SIG-M5 (cell line): ENCODE measurements at places on chromosomes 16 and 17.

DNA sequence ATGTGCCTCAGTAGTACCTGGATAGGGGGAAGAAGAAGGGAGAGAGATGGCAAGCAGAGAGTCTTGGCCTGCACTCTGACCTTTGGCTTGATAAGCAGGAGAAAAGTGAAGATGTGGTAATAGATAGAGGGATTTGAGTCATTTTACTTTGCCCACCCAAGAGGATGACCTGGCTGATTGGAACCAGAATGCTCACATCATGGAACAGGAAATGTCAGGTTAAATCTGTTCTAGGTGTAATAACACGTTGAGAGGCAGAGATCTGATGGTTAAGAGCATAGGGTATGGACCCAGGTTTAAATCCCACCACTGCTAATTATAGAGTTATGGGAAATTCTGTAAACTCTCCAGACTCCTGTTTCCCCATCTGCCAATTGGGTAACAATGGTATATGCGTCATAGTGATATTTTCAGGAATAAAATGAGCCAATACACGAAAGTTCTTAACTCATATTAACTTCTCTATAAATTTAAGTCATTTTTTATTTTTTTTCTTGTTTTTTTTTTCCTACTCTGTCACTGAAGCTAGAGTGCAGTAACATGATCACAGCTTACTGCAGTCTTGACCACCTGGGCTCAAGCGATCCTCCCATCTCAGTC, 8.1 kb upstream of the CCL18 start:
- DNase-seq = no peak

DNA sequence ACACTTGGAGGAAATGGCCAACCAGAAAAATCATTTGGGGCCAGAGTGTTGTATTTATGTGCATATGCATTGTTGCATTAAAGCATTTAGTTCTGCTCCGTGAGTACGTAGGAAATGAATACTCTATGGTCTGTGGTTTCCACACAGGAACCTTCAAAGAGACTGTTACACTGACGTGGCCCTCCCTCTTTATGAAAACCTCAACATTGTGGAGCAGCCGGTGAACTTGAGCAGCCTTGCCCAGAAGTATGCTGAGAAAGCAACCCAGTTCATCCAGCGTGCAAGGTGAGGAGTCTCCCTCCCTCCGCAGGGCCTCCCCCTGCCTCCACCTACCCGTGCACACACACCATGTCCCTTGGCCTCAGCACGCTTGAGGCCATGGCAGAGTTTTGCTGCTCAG, 65.2 kb downstream of the ARSG start:
- peak; percentile 43 for DNase-seq

GRCh38 chr17:4393806-4394205, 27.3 kb upstream of the UBE2G1 start:
- no peak for DNase-seq

- DNase-seq = no peak
Observed at GRCh38 chr17:21453144-21453898, 77.2 kb downstream of the KCNJ12 start.

DNA sequence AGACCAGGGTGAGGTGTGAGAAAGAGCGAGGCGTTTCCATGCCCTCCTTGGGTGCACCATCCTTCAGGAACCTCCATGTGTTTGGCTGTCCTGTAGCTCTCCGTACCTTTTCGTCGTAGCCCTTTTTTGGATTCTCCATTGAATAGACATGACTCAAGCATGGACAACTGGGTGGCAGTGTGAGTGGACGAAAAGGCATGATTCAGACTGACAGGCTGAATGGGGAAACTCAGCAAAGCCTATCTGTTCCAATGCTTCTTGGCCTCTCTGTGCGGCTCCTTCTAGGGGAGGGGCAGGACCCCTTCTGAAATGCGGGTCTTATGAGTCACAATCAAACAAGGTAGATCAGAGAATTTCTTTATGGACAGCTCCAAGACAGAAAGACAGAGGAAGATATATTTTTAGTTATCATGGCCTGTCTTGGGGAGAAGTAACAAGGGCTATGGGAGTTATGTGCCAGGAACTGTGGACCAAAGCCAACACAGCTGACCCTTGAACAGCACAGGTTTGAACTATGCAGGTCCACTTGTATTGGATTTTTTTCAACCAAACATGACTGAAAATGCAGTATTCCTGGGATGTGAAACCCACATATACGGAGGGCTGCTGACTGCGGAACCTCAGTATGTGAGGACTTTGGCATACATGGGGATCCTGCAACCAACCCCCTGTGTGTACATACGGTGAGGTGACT, 22.9 kb downstream of the ADORA2B start:
- no peak for DNase-seq

- DNase-seq = no peak
Observed at GRCh38 chr17:69884846-69885245, 190.2 kb upstream of the KCNJ16 start.

DNA sequence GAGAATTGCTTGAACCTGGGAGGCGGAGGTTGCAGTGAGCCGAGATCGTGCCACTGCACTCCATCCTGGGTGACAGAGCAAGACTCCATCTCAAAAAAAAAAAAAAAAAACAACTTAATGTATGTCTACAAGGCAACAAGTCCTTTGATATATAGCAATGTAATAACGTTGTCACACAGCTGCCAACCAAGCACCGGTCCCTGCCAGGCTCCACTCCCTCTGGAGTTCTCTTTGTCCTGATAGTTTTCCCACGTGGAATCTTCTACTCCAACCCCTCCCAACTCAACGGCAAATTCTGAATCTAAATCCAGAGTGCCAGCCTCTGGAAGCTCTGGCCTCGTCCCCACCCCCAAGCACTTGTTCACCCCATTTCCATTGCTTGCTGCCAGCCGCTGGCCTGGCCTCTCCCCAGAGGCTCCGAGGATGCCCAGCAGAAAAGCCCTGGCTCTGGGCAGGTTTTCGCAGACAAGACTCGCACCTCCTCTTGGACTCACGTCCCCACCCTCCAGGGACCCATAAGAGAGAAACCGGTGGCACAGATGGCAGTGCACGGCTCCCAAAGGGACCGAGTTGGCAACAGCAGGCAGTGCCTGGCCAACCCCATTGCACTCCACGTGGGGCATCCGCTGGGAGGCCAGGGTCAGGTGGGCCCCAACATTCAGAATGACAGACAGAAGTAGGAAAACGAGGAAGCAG, 15.9 kb upstream of the CBX2 start:
- no peak for DNase-seq

DNA sequence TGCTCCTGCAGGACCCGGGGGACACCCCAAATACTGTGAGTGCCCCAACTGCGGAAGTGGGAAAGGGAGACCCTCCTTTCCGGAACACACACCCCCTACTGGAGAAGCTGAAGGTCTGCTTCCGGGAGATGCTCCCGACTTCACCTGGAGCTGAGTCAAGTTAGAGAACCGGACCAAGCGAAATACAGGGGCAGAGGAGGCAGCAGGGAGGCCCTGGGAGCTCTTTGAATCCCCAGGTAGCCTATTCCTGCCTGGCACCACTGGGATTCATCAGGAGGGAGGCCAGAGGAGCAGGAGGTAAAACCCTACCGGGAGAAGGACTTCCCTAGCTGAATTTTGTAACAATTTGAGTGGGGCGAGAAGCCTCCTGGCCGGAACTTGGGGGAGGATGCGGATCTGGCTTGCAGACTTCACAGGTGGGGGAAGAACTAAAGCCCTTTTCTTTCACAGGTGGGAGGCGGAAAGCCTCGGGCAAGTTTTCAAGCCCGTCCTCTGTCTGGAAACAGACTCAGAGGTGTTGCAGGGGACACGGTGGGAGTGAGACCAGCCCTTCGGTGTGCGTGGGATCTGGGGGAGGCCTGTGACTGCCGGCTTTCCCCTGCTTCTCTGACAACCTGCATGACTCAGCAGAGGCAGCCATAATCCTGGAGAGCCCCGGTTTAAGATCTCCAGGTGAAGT, 22.4 kb upstream of the TEKT1 start:
- no peak for DNase-seq

DNA sequence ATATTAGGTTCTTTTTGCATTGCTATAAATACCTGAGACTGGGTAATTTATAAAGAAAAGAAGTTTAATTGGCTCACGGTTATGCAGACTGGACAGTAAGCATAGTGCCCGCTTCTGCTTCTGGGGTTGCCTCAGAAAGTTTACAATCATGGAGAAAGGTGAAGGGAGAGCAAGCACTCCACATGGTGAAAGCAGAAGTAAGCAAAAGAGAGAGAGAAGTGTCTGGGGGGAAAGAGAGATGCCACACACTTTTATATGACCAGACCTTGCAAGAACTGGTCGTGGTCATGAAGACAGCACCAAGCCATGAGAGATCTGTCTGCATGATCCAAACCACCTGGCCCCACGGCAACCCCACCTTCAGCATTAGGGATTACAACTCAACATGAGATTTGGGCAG, 45.4 kb downstream of the KCNJ16 start:
- DNase-seq = no peak

GRCh38 chr17:44919885-44920564, 4.7 kb upstream of the GFAP start:
- no peak for DNase-seq

- DNase-seq = no peak
Observed at GRCh38 chr17:3986939-3987335, 22.7 kb upstream of the ATP2A3 start.

DNA sequence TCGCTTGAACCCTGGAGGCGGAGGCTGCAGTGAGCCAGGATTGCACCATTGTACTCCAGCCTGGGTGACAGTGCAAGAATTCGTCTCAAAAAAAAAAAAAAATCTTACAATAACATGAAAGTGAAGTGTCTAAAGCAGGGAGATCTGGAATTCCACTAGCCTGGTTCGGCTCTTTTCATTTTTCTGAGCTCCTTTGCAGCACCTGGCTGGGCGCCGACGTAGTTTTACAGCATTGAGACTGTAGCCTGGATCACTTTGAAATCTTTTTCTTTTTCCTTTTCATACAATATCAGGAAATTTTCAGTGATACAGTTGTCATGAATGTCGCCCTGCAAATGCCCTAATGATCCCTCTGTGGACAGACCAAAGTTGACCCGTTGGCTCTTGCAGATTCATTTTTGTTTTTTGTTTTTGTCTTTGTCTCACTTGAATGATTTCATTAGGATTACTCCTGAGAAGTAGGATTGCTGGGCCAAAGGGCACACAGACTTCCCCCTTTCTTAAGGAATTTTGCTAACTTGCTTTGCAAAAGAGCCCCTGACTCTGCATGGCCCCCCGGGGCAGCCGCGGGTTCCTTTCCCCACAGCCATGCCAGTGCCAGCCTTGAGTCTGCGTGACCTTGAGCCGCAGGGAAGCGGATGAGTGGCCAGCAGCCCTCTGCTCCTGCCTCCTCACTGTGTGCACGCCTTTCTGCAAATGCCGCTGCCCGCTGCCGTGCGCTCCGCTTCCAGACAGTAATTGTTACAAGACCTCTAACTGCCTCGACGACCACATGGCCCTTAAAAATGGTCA, 28.0 kb downstream of the CRISPLD2 start:
- DNase-seq = no peak

GRCh38 chr17:41065829-41066624, at the start of gene KRTAP2-4:
Gene KRTAP2-4 (minus strand): TSS chr17:41065879. CDS start chr17:41065845, 34 bp downstream.
- DNase-seq = no peak

- no peak for DNase-seq
Observed at GRCh38 chr16:47732523-47733111, 271.5 kb downstream of the PHKB start.

DNA sequence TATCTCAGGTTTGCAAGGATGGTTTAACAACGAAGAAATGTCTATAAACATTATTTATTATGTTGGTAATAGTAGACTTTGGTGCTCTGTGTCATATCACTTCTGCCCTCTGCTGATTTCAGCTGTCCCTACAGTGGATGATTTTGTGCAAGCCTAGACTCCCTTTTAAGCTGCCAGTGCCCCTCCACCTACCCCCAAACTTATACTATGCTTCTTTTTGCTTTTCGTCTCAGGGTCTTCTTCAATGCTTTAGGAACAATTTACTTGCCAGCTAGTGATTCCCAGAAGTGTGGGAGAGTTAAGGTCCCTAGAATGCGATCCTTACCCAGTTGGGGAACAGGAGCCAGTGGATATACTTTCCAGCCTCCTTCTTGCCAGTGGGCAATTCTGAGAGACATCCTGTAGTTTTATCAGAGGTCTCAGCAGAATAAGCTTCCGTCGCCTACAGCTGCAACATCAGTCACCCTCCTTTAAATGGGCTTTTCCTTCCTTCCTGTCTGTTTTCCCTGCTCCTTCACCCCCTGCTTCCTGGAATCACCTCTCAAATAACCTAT, 4.1 kb downstream of the ICAM2 start:
- no peak for DNase-seq

GRCh38 chr16:764848-765487, 4.4 kb downstream of the MSLN start:
- no peak for DNase-seq

- no peak for DNase-seq
Observed at GRCh38 chr16:12178251-12178990, 201.9 kb downstream of the SNX29 start.

DNA sequence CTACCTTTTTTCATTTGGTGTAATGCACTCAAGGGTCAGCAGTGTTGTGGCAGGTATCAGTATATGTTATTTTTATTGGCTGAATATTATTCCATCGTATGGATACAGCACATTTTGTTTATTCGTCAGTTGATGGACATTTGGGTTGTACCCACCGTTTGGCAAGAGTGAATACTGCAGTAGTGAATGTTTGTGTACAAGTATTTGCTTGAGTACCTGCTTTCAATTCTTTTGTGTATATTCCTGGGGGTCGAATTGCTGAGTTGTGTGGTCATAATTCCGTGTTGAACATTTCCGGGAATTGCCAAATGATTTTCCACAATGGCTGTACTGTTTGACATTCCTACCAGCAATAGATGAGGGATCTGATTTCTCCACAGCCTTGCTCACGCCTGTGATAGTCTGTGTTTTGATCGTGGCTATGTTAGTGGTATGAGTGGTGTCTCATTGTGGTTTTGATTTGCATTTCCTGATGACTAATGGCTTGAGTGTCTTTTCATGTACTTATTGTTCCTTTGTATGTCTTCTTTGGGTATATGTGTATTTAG, 108.4 kb downstream of the OR1D5 start:
- no peak for DNase-seq

DNA sequence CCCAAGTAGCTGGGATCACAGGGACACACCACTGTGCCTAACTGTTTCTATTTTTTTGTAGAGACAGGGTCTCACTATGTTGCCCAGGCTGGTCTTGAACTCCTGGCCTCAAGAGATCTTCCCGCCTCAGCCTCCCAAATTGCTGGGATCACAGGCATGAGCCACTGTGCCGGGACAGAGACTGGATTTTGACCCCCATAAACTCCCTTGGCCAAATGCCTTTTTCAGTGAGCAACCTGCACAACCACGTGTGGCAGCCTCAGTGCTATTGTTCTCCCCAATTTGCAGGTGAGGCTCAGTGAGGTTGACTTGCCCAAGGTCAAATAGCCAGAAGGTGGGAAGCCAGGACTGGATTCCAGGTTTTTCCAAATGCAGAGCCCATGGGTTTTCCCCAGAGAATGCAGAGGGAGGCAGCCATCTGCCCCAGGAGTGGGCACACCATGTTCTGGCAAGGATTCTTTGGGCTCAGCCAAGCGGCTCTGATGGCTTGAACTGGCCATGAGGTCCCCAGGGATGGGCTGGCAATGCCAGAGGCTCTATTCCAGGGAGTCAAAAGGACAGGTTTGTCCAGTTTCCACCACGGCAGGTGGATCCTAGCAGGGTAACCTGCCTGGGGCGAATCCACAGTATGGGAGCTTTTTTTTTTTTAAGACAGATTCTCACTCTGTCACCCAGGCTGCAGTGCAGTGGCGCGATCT, 1.8 kb downstream of the IL27 start:
- DNase-seq = no peak
